NCI-H2081 (cell line): ENCODE measurements at places on chromosomes 5 and 9.
A peak's percentile ranks its signal among the peaks of the same experiment; 100 is the strongest.

GRCh38 chr9:8179381-8180053 is 379.9 kb upstream of the DMAC1 start:
- peak; percentile 62 for DNase-seq

GRCh38 chr5:91438871-91439270 is 55.8 kb upstream of the ARRDC3 start:
- DNase-seq = no peak

GRCh38 chr5:143673676-143674468 is 138.1 kb upstream of the HMHB1 start:
- DNase-seq = peak; percentile 5

DNA sequence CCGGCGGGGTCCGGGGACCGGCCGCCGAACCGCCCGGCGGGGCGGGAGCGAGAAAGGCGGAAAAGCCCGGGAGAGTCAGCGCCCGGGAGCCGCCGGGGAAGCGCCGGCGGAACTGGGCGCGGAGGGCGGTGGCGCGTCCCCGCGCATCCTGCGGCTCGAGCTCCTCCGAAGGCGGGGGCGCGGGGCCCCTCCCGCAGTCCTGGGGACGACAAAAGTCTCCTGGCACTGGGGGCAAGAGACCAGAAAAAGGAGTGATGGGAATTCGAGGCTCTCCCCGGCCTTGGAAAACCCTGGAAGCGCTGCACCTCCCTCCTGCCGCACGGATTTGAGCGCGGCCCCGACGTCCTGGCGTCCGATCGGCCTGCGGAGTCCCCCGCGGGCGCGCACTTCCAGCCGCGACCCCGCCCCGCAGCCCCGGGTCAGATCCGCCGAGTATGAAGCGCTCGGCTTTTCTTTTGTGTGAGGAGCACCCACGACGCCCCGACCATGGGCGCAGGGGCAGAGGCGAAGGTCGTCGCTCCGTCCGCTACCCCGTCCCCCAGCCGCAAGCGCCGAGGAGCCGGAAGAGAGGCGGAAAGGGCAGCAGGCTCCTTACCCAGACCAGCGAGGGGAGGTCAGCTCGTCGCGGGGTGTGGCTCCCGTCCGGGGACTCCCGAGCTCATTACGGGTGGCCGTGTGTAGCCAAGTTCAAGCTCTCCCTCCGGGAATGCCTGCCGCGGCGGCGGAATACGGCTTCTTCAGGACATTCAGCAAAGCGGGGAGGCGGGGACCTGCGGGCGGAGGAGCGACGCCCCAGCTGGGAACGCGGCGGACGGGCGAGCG is at the start of gene EPB41L4A:
Gene EPB41L4A (minus strand): TSS at position 114 of the 822 bp plus-strand sequence. CDS start 238 bp downstream, outside the sequence.
- peak; percentile 16 for DNase-seq

DNA sequence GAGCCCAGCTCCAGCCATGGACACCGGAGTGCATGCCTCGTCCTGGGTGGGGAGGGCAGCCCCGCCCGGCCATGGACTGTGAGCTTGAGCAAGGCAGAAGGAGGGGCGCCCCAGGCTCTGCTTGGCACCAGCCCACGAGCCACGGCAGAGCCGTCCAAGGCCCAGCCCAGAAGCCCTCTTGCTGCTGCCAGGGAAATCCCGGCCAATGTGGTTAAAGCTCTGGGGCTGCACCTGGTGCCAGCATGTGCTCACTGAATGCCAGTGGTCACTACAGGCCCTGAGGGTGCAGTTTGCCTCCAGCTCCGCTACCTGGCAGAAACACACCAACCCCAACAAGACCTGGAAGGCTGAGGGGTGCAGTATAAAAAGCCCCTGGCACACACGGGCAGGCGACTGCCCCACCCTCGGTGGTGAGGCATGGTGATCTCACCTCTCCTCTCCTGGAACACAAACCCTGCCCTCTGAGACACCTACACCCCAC is 11.8 kb downstream of the BRD3 start:
- DNase-seq = no peak

- no peak for DNase-seq
Measured at GRCh38 chr9:99336531-99336930, 114.4 kb downstream of the SEC61B start.

DNA sequence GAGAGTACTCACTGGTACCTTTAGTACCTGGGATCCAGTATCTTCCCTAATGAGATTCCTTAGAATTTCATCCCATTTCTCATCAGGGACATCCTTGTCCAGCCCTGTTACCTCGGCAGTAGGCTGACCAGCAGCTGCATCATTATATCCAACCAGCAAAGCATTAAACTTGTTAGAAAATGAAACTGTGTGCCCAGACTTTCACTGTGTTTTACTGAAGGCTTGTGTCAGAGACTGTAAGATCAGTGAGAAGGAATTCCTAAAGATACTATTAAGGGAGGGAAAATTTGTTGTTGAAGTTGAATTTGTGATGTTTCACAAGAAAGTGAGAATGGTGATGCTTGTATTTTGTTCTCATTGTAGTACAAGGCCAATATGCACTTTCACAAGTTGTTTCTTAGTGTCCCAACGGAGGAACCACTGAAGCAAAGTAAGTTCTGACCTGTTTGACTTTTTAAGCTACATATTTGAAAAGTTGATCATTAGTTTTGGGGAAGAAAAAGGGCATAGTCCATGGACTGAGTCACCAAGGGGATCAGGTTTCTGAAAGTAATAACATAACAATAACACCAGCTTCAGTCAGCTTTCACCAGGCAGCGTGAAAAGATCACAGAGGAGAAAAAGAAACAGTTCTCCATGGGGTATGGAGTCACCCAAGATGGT is 48.8 kb downstream of the GRAMD2B start:
- DNase-seq = no peak

GRCh38 chr9:23819403-23819802 is 6.6 kb downstream of the ELAVL2 start:
- no peak for DNase-seq

GRCh38 chr5:32387211-32387610 is 57.3 kb downstream of the ZFR start:
- DNase-seq = no peak

DNA sequence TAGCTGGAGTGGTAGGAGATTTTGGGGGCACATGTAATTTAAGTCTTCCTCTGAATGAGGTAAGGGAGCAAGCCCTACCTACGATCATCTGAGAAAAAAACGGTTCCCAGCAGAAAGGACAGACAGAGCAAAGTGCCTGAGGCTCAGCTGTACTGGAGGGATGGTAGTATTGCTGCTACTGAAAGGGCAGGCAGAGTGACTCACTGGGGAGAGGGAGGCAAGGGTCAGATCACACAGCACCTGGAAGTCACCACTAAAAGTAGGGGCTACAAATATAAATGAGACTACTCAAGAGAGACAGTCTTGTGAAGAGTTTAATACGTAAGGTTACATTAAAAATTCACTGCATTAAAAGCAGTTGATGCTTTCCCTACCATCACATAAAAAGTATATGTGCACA is 75.9 kb downstream of the NFIB start:
- DNase-seq = no peak

DNA sequence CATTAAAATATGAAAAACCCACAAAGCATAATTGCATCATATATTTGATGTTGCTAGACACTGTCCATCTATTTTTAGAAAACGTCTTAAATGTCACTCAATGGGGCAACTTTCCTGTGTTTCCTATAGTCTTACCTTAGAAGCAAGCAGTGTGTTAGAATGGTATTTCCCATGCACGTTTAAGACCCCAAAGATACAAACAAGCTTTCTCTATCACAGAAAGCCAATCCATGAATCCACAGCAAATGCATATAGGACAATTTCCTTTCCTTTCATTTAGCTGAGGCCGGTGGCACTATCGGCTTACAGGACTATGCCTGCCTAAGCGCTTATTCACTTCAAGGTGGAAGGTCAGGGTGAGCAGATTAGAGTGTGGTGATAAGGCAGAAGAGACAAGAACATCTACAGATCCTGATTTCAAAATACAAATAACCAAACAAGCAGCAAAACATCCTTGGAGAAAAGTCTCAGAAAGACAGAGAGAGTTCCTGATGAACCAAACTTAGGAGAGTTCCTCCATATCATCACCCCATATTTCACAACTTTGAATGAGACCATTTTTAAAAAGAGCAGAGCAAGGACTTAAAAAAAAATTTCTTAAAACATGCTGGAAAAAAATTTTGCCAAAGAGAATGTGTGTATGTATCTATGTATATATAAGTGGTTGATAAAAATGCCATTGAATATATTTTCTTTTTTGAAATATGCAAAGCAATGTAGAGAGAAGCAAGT is 57.2 kb downstream of the MEF2C start:
- no peak for DNase-seq

DNA sequence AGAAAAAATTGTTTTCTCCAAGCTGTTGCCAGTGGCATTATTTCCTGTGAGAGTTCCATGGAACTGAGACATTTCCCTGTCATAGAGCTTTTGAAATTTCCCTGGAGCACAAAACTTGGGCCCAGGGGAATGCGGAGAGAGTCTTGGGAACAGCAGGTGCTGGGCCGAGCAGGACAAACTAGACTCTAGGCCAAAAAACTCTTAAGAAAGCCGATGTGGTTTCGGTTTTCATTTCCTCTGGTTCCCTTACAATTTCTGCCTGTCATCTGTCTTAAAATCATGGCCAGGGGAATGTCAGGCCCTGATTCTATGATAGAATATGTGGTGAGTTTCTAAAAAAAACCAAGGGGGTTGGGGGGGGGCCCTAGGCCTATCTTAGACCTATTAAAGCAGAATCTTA is 4.6 kb downstream of the SLC35A4 start:
- no peak for DNase-seq

DNA sequence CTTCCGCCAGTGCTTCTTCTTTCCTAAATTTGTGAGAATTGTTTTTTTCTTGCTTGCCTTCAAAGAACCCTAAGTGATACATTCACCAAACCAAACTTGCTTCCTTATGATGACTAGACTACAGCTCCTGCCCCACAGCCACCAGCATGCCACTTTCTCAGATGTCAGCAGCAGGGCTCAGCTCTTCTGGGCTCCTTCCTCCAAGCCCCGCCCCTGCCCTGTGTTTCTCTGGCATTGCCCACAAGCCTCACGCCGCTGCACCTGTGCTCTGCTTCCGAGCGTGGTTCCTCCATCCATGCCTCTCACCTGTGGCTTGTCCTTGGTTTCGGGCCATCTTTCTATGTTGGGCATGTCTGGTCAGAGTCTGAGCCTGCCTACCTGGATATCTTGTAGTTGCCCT is 10.6 kb downstream of the UNC5A start:
- no peak for DNase-seq

DNA sequence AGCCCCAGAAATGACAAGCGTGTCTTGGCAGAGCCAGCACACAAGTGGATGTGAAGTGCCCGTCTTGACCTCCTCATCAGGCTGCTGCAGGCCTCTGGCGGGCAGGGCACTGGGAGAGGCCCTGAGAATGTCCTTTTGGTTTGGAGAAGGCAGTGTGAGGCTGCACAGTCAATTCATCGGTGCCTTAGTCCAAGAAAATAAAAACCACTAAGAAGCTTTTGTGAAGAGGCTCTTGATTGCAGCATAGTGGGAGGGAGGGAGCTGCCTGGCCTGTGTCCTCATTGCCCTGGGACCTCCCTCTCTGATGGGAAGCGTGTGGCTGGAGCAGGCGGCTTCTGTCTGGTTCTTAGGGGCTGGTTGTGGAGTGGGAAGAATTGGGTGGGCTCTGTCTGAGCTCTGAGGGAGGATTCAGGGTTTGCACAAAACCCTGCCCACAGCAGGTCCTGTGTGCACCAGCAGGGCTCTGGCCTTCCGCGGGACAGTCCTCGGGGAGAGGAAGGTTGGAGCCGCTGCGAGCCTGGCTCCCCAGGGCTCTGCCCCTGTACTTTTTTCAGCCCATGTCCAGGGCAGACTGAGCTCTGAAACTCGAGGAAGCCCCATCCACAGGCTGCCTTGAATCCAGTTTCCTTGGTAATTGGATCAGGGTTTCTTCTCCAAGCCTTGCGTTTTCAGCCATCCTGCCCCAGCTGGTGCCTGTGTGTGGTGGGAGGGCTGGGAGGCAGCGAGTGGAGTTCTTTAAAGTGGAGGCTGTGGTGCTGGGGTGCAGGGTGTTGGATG is 1.1 kb downstream of the HRCT1 start:
- no peak for DNase-seq

DNA sequence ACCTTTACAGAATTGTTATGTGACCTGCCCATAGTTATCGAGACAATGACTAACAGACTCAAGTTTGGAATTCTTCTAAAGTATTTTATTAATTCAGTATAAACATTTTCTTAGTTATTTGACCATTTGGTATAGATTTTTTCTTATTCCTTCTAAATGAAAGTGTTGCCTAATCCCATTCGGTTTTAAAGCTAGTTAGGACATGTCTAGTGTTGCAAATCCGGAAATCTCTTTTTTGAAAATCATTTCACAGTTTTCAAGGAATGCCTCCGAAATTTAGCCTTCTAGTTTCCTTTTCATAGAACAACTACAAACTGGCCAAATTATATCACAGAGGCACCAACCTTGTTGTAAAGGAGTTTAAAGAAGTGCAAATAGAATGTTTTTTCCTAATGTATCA is 171.8 kb downstream of the XRCC4 start:
- no peak for DNase-seq

GRCh38 chr5:16867577-16867953 is 68.5 kb downstream of the MYO10 start:
- no peak for DNase-seq

DNA sequence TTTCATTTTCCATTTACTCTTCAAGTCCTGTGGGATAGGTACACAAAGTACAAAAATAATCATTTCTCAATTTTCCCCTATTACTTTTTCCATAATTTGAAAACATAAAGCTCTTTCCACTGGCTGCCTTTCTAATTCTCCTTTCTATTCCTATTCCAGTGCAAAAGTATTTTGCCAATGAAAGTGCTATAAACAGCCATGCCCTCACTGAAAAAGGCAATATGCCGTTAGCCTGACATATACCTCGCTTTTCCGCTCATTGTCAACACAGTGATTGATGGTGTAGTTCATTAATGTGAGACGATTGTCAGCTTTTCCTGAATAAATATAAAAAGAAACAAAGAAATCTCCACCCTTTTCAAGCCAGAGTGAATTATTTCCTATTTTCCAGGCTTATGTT is 97.5 kb downstream of the EBF1 start:
- no peak for DNase-seq

DNA sequence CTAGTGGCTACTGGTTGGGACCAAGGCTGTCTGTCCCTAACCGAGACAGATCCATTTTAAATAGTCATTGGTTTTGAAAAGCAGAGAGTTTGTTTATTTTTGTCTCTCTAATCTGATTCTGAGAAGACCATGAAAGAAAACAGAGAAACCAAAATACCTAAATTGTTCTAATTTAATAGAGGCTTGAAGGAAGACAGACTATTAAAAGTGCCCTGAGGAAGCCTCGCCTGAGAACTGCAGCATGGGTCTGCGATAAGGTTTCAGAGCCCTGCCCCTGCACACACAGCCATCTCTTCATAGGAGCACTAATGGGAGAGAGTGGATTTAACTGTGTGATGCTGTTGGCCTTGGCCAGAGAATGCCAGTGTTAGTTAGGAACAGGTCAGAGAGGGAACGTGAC is 175.5 kb upstream of the SV2C start:
- no peak for DNase-seq
